ENCODE measurements at places on chromosomes 4 and X.

DNA sequence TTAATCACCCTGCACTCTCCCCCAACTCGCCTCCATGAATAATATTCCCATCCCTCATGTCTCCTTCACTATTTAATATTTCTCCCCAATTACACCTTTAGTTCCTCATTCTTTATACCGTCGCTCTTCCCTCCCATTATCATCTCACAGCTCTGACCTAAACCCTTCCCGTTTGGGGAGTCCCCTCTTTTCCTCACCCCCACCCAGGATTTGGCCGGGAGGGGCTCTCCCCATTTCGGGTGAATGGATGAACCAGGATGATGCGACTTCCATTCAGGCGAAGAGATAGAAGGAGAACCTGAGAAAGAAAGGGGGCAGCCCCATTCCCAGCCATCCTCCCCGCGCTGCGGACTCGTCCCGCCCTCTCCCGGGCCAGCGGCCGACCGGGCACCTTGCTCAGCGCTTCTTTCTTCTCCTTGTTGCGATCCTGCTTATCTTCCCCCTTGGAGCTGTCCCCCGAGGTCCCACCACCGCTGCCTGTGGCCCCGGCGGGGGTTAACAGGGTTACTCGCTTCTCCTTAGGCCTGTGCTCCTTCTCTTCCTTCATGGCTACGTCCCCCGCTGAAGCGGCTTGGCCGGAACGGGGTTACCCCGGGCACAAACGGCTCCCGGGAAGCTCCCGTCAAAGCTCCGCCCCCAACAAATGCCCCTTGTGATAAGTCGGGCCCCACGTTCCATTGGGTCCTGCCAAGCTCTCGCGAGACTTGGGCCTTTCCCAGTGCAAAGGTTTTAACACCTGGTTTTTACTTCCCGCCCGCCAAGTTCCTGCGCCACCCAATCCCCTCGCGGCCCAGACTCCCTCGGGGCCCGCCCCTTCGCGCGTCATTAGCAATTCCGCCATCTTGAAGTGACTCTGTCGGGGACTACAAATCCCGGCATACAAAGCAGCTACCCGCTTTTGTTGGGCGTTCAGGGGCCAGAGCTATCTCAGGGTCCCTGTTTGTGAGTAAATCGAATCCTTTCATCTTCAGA is at the start of gene UPF3B:
UPF3B (minus strand) TSS at position 582 of the 972 bp plus-strand sequence; CDS start at position 547, 35 bp downstream.
- DNase-seq = peak; percentile 81

DNA sequence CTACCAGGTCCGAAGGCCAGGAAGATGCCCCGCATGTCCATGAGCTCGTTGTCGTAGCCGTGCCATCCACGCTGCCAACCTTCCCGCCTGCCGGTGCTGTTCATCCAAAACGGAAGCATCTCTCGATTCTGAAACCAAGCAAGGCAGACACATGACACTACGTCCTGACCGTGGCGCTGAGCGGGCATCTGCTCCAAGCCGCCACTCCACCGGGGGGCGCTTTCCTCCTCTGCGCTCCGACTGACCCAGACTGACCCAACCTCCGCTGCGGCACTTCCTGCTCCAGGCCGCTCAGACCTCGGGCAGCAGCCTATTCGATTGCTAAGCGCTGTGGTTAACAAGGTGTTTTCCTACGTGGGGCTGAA is 120.5 kb downstream of the ENPP6 start:
- no peak for DNase-seq

DNA sequence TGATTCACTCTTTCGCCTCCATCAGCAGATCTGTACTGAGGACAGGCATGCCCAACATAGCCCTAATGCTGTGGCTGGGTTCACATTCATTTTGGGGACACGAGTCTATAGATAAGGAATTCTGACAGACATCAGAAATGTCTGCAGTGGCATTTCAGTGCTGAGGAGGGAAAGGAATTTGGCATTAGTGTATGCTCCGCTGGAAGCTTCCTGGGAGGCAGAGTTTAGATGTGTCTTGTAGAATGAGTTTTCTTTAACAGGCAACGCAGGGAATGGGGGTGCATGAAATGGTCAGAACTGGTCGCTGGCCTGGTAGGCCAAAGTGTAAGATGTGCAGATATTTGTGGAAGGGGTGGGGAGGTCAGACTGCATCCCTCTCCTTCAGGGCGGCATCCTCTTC is 43.5 kb upstream of the ZNF518B start:
- no peak for DNase-seq

DNA sequence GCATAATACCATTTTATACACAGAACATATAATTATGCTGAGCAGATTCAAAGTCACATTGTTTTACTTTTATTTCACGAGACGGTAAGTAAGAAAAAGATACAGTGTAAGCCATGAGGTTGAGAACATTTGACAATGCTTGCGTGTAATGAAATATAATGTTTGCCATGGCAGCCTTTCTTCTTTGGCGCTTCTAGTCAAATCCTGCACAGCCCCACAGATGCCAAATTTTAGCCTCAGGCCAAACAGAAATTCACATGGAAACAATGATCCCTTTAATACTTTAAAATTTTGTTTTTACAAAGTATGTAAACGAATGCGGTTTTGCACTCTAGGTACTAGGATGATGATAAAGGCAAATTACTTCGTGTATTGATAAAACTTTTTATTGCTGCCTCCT is 502.7 kb upstream of the SMIM31 start:
- no peak for DNase-seq

GRCh38 chr4:100246697-100247096 is 56.4 kb upstream of the DDIT4L start:
- no peak for DNase-seq

DNA sequence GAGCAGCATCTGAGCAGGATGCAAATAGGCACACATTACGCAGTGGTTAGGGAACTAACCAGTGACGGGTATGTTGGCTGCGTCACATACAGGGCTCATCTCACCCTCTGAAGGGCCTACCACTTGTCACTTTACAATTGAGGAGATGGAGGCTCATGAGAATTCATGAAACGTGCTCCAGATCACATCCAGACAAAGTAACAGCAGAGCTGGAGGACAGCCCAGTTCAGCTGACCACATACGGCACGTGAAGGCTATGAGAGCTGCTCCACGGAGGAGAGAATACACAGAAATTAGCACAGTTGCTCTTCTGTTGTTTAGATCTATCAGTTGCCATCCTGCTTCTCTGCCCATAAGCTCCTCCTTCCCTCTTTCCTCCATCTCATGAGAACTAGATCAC is 78.4 kb downstream of the FAM9B start:
- no peak for DNase-seq

DNA sequence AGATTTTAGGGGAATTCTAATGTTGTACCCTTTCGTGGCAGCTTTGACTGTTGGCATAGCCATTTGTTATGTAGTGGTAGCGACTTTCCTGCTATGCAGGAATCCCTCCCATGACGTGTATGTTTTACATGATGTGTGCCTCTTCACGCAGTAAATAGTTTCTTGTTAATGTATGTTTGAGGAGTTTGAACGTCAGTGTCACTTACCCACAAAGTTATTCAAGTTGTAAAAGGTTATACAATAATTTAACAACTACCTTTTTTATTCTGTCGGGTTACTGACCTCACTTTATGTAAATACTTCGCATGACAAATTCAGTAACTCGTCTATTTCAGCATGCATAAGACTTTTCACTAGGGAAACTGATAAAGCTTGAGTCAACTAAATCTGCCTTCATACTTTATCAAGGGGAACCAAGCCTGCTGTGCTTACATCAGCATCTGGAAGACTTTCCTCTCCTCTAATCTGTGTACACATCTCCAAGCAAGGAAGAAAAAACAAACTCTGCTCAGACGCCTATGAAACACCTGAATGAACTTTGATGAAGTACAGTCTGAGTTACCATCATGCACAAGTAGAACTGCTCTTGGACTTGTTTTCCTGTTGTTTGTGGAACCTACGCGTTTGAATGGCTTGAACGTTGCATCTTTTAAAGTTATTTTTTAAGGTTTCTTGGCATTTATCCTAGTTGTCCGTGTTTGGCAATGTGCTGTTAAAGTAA is 61.2 kb downstream of the SLC9A6 start:
- DNase-seq = no peak

DNA sequence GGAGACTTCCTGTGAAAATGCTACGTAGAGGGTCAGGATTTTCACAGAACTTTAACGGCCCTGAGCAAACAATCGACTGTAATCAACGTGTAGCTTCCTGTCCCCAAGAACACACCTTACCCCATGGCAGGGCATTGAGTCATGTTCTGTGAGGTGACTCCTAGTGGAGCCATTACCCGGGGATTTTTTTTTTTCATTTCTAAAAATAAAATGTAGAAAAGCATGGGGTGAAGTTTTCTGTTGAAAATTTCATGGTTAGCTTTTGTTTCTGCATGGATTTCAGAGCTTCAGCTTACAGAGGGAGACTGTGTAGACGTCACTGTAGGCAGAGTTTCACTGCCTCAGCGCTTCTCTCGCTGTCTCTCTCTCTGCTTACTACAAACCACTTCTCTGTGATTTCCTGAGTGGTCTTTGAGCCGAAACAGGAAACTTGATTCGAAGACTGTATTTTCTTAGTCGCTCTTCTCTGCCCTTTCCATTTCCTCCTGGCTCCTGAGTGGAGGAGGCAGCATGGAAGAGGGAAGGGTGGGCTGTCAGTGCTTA is 111.7 kb downstream of the NFKB1 start:
- no peak for DNase-seq

DNA sequence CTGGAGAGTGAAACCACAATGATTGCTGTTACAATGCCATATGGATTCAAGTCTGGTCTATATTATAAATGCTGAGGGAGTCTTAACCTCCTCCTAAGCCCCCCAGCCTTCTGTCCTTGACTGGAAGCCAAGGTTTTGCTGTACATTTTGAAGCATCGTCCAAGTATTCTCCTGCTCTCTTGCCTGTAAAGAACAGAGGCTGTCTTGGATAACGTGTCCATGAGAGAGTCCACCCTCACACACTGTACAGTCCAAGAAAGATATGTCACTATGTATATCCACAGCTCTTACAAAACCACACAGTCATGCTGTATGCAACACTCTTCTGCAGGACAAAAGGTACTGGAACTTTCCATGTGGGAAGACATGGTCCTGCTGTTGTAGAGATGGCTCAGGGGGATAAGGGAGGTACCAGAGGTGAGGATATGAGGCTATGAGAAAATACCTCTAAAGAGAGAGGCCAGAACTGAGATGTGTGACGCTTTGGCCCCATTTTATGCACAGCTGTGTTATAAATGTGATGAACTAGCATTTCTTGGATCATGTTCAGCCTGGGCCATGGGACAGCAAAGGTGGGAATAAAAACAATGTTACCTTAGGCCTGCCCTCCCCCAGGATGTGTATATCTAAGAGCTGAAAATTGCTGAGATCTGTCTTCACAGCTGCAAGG is 678.6 kb downstream of the IQCM start:
- no peak for DNase-seq

- no peak for DNase-seq
Measured at GRCh38 chr4:138643827-138644226, 371.8 kb upstream of the NOCT start.

GRCh38 chr4:168057412-168057811 is 34.9 kb upstream of the ANXA10 start:
- DNase-seq = no peak

Data from stimulated activated CD8-positive, alpha-beta memory T cell treated with anti-CD3 and anti-CD28 coated beads, Interleukin-15, amount 100 ng/mL, for 1 hour (primary cell).